Activated gamma-delta T cell (primary cell): ENCODE measurements at places on chromosomes 5 and 9.

- DNase-seq: no peak
These were observed 212.0 kb downstream of the RAB3C start for GRCh38 chr5:58794875-58795274.

GRCh38 chr9:111975709-111976108, 79.1 kb downstream of the UGCG start:
- DNase-seq: no peak

GRCh38 chr5:58795327-58795726, 212.5 kb downstream of the RAB3C start:
- no peak for DNase-seq

DNA sequence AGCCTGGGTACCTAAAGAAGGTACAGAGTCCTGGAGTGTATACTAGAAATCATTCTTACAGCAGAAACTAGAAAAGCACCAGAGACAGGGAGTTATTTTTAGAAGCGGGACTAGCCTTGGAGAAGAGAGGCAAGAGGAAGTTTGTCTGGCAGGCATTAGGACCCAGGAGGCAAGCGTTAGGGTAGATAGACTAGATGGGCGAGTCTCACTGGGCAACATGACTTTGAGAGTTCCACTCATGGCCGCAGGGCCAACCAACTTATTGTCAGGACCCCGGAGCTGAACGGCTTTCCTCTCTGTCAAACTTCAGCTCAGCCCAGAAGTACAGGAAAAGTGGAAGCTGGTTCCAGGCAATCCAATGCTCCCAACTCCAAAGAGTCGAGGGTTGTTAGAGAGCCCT, 34.1 kb upstream of the NPR3 start:
- DNase-seq: no peak

DNA sequence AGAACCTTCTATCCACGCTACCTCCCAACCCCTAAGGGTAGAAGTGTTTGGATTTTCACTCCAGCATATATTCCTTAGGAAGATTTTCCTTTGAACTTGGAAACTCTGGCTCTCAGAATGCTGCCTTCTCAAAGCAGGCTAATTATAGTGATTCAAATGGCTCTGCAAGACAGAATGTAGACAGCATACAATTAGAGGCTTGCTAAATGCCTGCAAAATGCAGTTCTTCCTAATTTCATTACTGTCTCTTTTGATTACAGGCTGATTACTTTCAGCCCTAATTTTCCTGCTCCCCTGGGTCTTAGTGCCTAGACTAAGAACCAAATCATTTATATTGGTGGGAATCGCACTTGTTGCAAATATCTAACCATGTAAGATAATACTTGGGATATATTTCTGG, 50.8 kb downstream of the ANKDD1B start:
- no peak for DNase-seq

DNA sequence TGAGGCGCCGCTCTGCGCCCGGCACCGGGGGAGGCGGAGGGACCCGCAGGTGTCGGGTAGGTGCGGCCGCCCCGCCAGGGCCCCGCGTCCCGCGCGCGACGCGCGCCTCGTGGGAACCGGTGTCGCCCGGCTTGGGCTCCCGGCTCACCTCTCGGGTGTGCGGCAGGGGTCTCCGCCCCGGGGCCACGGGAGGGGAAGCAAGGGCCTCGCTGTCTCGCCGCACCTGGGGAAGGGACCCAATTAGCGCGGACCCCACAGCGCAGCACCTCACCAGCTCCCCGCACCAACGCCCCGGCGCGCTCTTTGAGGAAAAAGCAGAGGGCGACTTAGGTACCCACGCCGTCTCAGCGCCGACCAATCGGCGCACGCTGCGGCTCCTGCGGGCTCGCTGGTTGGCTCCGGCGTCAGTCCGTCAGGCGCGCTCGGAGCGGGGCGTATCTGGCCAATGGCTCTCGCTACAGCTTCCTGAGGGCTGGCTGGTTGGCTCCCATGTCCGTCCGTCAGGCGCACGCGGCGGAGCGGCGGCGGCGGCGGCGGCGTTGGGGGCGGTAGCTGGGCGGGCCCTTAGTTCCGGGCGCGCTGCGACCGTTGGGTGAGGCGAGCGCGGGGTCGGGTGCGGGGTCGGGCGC, at the start of gene TRAF2:
TRAF2 (plus strand) TSS at position 567 of the 629 bp plus-strand sequence. CDS start 12,225 bp downstream, outside the sequence.
- peak; percentile 98 for DNase-seq

DNA sequence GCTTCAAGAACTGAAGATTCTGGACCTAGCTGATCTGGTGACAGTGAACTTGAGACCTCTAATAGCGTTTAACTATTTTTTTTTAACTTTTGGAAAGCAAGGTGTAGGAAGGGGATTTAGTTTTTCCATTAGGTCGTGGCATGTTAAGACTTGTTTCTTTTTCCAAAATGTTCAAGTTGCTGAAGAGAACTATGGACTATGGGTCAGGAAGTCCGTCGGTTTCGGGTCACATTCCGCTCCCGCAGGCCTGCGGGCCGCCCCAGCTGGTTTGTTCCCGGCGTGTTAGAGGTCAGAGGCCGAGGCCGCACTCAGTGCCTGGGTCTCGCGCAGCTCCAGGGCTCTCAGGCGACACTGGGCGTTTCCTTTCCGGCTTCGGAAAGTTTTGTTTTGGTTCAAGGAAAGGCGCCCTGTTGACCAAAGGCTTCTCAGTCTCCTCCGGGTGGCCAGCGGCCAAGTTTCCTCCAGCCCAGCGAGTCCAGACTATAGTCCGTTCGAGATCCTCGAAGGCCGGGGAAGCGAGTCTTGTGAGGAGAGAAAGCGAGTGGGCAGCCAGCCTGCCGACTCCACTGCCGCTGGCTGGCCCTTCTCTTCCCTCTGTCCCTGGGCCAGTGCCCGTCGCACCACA, 586 bp upstream of the FCHO2 start:
- no peak for DNase-seq

DNA sequence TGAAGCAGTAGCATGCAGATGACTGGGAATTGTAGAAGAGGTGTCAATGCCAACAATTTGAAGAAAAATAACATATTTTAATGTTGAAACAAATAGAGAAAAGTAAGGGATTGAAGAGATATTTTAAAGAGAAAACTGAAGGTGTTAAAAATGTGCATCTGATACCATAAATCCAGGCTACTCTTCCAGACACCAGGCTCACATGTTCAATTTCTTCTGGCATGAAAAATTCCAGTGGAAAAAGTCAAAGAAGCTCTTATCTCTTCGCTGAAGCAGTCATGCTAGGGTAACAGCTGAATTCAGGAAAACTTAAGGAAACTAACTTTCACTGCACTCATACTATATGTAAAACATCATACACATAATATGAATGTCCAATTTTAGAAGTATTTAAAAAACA, 335.0 kb downstream of the PDE4D start:
- DNase-seq: no peak

DNA sequence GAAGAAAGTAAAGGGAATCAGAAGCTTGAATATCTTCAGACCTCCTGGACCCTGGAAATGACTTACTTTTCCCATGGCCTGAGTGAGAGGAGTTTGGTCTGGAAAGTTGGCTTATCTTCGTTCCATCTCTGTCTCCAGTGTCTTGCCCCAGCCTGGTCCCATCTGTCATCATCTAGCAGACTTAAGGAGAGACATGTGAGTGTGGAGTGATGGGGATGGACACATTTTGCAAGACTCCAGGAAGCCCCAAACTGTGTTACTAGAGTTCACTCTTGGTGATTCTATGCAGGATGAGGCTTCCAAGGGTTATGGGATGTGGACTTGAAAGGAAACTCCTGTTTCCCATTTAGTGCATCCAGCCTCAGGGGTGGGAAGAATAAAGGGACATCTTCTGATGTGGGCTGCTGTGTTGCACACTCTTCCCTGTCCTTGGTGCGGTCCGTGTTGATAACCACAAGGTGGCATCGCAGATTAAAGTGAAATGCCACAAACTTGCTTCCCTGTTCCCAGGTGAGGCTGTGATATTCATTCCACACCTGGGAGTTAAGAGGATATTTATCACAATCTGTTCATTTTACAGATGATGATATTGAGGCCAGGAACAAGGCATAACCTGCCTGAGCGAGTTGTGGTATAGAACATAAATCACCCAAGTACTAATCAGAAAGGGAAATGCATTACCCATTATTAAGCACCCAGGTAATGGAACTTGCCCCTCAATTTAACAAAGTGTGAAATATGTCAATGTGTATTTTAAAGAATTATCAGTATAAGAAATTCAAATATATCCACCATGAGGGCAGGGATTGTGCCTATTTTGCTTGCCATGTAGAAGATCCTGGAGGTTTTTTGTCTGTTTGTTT, 269.9 kb upstream of the PAPPA start:
- DNase-seq: no peak

- DNase-seq: no peak
These were observed 19.2 kb downstream of the GSN start for GRCh38 chr9:121286973-121287741.

GRCh38 chr9:35071814-35072460, 488 bp downstream of the VCP start:
- peak; percentile 65 for DNase-seq

DNA sequence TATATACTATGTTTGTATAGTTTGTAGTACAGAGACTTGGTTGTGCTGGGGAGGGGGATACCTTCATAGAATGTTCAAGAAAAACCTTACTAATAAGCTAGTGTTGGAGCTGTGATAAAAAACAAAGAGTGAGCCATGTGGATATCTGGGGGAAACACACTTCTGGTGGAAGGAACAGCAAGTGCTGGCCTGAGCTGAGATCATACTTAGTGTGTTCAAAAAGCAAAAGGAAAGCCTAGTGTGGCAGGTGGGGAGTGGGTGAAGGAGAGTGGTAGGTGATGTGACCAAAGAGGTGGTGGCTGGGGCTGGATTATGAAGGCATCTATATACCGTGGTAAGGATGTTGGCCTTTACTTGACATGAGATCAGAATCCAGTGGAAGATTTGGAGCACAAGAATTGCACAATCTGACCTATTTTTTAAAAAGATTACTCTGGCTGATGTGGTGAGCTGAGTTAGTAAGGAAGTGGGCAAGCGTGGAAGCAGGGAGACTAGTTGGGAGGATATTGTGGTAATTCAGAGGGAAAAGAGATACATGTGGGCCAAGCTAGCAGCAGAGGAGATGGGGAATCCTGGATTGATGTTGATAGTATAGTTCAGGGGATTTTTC, 26.6 kb downstream of the PALM2AKAP2 start:
- DNase-seq: no peak

- no peak for DNase-seq
These were observed 43.5 kb downstream of the RUSC2 start for GRCh38 chr9:35533398-35533797.

- no peak for DNase-seq
These were observed 938.6 kb upstream of the WWC1 start for GRCh38 chr5:167352801-167353200.

DNA sequence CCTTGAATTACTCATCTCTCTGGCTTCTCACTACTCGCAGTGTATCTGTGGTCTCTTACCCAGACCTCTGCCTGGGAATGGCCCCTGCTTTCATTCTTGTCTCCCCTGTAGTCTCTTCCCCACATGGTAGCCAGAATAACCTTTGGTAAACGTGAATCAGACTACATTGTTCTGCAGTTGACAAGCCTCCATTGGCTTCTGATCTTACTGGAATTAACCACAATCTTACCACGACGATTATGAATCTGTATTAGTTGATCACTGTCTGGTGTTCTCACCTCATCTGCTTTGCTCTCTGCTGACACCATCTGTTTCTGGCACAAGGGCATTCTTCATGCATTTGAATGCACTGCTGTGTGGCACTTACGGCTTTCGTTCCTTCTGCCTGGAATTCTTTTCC, 781.2 kb downstream of the MTRR start:
- no peak for DNase-seq

DNA sequence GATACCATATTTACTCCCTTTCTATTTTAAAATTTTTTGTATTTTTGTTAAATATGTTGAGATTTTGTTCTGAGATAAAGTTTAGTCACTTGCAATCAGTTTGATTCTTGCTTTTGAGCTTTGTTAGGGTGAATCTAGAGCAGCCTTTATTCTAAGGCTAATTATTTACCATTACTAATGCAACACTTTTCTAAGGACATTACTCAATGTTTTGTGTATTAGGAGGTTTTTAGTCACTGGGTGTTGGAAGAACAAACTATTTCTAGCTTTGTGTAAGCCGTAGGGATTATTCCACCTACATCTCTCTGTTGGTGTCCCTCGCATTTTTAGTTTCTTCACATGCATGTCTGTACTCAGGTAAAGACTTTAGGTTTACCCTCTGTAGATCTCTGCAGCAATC, 379.5 kb upstream of the CD180 start:
- no peak for DNase-seq

DNA sequence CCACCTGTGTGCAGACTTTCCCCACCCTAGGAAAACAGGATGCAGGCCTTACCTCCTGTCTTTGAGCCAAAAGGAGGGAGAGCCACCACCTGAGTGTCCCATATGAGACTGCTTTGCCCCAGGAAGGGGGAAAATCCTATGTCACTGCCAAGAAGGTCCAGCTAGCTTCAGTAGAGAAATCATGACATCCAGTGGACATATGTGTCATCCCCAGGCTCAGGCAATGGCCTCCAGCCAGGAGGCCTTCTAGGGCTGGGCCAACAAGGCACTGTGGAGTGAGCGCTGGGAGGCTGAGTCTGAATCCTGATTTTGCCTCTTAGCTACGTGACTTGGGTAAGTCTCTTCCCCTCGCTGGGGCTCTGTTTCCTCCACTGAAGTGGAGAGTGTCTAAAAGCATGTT, 60.2 kb downstream of the SMIM23 start:
- no peak for DNase-seq

DNA sequence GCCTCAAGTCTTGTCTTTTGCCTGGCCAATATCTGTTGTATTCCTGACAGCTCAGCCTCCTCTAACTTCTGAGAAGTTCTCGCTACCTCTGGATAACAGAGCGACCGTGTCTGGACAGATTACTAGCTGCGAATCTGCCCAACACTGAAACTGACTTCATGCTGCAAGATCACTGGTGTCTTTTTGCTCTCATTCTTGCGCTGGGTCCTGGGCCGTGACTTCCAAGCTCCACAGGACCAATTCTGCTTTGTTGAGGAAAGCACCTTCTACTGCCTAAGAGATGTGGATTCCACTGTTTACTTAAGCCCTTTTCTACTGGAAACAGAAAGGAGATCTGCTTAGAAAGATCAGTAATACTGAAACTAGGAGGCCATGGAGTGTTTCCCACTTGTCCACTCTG, 978.8 kb upstream of the DMAC1 start:
- DNase-seq: no peak

- DNase-seq: no peak
These were observed 8.0 kb downstream of the MTAP start for GRCh38 chr9:21810388-21810787.

- DNase-seq: no peak
These were observed 283.4 kb upstream of the PTGER4 start for GRCh38 chr5:40396317-40396716.

GRCh38 chr5:1420211-1421195, 24.7 kb downstream of the SLC6A3 start:
- DNase-seq: no peak

GRCh38 chr5:68287631-68287975, 72.0 kb downstream of the PIK3R1 start:
- no peak for DNase-seq

- no peak for DNase-seq
These were observed 22.6 kb downstream of the MYO10 start for GRCh38 chr5:16913187-16914107.

GRCh38 chr9:38727497-38728001, 7.6 kb upstream of the FAM240B start:
- DNase-seq: no peak

DNA sequence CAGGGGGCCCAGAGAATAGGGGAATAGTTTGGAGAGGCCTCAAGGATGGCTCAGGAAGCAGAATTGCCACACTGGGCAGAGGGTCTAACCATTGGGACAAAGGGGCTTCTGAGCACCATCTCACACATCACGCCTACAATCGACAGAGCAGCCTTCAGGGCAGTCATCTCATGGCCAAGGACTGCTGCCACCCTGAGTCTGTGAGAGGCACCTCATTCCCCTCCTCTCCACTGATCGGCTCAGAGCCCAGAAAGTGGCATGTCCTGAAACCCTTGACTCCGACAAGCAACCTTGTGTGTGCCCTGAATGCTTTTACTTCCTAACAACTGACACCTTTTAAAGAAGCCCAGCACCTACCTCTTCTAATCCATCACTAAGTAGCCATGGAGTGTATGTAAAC, 128.9 kb upstream of the PTPN3 start:
- DNase-seq: no peak
